Effector CD8-positive, alpha-beta T cell (primary cell): ENCODE measurements at places on chromosomes 6 and 20.

- no peak for DNase-seq
Observed at GRCh38 chr6:87920245-87920644, 127.4 kb upstream of the SPACA1 start.

DNA sequence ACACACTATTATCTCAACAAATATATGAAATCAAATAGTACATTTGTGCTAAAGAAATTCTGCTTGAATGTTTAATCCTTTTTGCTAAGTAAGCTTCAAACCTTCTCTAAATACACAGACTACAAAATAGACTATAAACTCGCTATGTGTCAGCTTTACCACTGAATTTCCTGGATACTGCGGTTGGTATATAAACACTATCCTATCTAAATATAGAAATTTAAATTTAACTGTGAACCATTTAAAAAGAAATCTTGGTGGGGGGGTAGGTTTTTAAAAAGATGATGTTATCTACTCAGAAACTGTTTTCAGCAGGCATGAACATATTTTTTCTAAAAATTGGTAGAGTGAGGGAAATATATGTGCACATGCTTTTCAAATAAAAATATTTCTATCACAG lies 306.5 kb upstream of the RUNX2 start:
- DNase-seq: no peak

- DNase-seq: no peak
Observed at GRCh38 chr6:12314751-12315150, 24.6 kb downstream of the EDN1 start.

DNA sequence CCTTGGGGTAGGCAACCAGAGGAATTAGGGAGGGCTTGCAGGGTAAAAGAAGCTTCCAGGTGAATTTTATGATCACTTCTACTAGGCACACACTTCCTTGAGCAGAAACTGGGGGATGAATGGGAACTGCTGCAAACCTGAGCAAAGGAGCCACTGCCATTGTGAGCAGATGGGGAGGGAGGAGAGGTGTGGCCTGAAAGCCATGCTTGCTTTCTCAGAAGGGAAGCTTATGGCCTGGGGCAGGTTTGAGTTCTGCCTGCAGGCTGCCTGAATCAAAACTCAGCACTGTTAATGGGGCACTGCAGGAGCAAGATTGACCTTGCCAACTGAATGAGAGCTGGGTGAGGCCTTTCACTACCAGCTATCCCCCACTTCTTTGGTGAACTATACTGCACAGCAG lies 328.1 kb downstream of the NKAIN2 start:
- DNase-seq: no peak

- no peak for DNase-seq
Observed at GRCh38 chr6:146545581-146545980, 1.9 kb downstream of the RAB32 start.

GRCh38 chr6:122129313-122130025 lies 270.0 kb upstream of the HSF2 start:
- no peak for DNase-seq

DNA sequence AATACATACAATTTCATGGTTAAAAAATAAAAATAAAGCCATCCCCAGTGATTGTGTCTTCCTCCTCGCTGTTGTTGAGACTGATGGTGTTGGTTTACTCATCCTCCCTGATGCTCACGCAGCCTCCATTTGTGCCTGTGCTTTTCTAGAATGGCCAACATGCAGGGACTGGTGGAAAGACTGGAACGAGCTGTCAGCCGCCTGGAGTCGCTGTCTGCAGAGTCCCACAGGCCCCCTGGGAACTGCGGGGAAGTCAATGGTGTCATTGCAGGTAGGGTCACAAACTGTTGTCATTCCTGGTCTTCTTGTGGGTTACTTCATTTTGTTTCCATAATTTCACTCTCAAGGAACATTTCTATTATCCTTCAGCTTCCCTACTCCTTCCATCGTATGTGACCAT lies 28.0 kb downstream of the CAP2 start:
- DNase-seq: no peak

GRCh38 chr6:110055387-110055735 lies 77.2 kb downstream of the GPR6 start:
- DNase-seq: no peak

DNA sequence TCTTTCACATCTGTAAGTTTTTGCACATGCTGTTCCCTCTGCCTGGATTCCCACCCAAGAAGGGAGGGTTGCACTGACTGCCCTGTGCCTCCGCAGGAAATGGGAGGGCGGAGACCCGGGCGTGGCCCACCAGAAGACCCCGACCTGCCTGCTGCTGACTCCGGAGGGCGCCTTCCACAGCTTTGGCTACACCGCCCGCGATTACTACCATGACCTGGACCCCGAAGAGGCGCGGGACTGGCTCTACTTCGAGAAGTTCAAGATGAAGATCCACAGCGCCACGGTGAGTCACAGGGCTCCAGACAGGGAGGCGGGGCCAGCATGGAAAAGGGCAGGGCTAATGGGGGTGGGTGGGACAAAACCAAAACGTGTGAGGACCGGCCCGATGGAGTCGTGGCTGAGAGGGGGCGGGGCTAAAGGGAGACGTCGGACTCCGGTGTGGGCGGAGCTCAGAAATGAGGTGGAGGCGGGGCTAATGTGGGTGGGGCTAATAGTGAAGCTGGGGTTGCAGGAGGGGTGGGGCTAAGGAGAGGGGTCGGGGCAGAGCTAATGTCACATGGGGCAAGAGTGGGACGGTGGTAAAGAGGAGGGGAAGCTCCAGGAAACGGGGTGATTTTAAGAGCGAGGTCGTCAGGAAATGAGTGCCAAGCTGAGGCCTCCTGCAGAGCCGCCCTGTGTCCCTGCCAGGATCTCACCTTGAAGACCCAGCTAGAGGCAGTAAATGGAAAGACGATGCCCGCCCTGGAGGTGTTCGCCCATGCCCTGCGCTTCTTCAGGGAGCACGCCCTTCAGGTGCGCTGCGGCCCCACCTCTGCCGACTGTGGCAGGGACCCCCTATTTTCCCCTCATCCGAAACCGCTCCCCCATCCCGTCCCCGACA lies 12.6 kb downstream of the HSPA12B start:
- peak; percentile 68 for DNase-seq

DNA sequence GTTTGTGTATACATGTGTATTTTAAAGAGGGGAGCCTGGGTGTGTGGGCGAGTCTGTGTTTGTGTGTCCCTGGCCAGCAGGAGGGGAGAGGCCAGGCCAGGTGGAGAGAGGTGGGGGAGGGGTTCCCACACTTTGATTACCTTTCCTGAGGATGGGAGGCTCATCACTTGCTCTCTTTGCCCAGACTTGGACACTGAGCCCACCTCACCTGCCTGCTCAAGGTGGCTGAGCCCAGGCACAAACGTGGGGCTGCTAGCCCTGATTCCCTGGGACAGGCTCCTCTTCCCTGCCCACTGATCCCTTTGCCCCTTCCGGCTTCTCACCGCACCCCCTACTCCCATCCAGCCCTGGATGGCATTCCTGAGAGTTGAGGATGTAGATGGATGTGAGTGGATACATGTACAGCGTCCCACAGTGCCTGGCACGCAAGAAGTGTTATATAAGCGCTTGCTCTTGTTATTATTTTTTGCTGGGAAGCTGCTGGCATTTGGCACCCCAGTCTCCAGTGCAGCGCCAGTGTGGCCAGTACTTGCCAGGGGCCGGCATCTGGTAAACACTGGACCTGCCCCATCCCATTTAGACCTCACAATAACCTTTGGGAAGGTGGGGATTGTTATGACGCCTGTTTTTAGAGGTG lies 2.7 kb downstream of the CEBPB start:
- DNase-seq: no peak

DNA sequence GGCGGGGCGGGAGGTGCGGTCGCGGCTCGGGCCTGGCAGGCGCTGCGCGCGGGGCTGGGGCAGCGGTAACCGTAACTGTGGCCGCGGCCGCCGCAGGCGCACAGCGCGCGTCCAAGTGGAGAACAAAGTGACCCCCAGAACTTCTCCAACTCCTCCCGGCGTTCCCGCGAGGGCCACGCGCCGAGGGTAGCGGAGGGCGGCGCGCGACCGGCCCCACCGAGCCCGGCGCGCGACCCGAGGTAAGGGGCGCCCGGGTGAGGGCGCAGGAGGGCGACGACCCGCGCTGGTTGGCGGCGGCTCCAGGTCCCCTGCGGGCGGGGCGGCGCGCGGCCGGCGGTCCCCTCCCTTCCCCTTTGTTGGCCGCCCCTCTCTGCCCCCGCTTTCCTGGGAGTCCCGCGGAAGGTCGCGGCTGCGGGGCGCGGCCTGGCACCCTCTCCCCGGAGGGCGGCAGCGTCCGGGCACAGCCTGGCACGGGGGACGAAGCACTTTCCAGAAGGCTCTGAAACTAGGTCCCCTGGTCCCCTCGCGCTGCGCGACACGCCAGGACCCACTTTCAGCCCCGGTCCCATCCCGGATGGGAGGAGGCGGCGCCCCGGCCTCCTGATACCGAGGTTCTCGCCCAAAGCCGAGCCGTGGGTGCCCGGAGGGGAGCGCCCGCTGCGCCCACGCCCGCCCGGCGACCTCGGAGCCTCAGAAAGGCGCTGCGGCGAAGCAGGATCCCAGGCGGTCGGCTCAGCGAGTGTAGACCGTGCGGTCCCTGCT lies at the start of gene TIAM2:
TIAM2 (plus strand) TSS at position 62 of the 762 bp plus-strand sequence. CDS start 133,909 bp downstream, outside the sequence.
- DNase-seq: no peak

- DNase-seq: no peak
Observed at GRCh38 chr20:16666272-16666671, 63.6 kb upstream of the SNRPB2 start.

GRCh38 chr20:34316196-34316814 lies 13.2 kb upstream of the AHCY start:
- DNase-seq: no peak

- no peak for DNase-seq
Observed at GRCh38 chr6:112253841-112254816, at the start of gene LAMA4. Gene LAMA4, minus strand, starts transcription at chr6:112254567. Its CDS starts 417 bp downstream, at chr6:112254150.

DNA sequence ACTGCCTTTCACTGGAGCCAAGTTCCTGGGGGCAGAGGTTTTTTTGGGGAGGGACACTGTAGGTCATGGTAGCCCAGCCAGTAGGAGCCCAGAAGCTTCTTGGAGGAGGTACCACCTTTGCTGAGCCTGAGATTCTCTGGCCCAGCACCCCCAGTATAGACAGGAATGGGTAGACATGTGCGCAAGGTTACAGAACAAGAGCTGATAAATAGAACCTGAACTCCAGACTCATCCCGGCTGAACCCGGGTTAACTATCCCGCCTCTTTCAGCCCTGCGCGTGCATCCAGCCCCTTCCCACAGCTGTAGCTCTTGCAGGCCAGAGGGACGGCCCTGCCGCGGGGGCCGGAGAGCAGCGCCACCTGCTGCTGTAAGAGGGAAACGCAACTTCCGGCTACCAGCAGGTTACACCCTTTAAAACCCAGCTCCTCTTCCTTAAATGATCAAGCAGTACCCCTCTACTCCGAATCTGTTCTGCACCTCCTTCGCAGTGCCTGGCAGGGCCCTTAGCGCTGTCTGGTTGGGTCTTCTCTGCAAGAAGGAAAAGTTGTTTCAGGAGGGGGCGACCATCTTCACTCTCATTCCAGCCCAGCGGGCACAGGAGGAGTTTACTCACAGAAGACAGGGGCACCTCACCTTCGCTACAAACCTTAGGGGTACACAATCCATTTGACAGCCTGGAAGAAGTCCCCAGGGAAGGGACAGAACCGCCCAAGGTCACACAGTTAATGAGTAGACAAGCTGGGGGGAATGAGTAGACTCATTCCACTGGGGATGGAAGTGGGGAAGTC lies 7.5 kb downstream of the SRXN1 start:
- peak; percentile 42 for DNase-seq

GRCh38 chr6:20574355-20574754 lies 40.1 kb downstream of the CDKAL1 start:
- no peak for DNase-seq

- no peak for DNase-seq
Observed at GRCh38 chr6:48782225-48782624, 671.2 kb upstream of the PTCHD4 start.

GRCh38 chr6:31568537-31568961 lies 3.5 kb upstream of the LTA start:
- DNase-seq: peak; percentile 34

- no peak for DNase-seq
Observed at GRCh38 chr6:127813699-127814027, 87.2 kb downstream of the THEMIS start.

DNA sequence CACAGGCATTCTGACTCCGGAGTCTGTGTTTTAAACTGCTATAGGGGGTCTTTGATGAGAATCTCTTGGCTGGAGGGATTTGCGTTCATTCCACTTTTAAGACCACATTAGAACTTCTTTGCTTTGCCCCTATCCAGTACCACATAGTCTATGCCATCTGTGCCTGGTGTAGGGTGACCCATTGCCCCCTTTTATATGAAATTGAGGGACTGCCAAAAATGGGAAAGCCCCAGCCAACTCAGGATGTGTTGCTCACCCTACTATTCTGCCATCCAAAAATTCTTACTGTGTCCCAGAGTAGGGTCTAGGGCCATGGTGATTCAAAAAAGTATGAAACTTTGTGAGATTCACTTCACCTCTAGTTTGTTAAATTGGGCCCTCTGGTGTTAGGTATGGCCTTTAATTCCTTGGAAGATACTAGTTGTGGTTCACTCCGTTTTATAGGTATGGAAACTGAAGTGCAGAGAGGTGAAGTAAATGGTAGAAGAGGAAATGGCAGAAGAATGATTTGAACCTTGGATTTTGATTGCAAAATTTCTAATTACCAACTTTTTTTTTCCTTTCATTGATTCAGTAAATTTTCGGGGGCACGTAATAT lies 1.4 kb downstream of the PFDN4 start:
- DNase-seq: no peak

DNA sequence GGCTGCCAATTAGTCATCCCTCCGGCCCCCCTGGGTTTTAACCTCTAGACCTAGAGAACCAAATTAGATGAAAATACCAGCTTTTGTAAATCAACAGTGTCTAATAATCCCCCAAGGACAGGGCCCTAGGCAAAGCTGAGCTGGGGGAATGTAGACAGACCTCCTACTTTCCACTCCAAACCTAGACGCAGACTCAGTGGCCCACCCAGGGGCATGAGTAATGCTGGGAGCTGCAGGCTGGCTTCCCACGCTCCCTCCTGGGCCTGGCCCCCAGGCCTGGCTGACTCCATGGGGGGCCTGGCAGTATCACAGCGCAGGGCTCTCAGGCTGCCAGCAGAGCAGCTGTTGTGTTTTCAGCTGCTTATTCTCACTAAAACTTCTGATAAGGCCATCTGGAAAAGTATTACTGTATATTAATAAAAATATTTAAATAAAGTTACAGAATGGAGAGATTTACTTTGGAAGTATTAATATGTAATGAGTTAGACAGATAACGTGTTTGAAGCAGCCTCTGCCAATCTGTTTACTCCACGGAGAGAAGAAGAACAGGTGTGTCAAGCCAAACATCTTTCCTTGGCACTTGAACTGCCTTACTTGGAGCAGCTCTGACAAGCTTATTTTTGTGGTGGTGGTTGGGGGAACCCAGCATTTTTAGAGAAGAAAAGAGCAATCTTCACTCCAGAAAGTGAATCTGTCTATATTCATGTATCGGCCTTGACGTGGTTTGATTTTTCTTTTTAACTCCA lies 144.0 kb upstream of the AGPAT4 start:
- no peak for DNase-seq
